ENCODE measurements at places on chromosomes 11 and 22.

- peak overlapping the region; percentile 97 for H3K27ac ChIP-seq
- no peak for DNase-seq
- peaks cover 3% of the 10 kb centered on the region for H3K27me3 ChIP-seq
Observed at GRCh38 chr11:67316882-67317204, 13.5 kb downstream of the SSH3 start.

GRCh38 chr11:78567209-78567608 is 7.5 kb downstream of the NARS2 start:
- no peaks in the 10 kb centered on the region for H3K27me3 ChIP-seq
- H3K4me3 ChIP-seq = no peak overlapping the region
- H3K27ac ChIP-seq = no peak overlapping the region
- H3K36me3 ChIP-seq = peaks cover 17% of the 10 kb centered on the region
- no peak for DNase-seq
- H3K4me1 ChIP-seq = peaks cover 6% of the 10 kb centered on the region

DNA sequence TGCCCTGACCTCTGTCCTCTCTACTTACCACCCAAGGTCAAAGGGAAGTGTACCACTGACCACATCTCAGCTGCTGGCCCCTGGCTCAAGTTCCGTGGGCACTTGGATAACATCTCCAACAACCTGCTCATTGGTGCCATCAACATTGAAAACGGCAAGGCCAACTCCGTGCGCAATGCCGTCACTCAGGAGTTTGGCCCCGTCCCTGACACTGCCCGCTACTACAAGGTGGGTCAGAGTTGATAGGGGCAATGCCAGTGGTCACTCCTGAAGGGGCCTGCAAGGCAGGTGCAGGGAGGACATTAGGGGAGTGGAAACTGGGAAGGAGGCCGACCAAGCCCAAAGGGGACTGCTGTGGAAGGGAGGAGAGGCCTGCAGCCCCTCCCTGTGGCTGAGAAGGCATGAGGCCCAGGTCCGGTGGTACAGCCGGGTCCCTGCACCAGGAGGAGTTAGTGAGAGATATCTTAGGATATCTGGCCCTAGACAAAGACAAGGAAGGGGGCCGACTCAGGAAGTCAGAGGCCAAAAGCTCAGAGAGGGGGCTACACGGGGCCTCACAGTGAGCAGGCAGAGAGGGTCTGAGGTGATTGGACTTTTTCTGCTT is 17.9 kb downstream of the POLR3H start:
- H3K4me1 ChIP-seq = no peaks in the 10 kb centered on the region
- no peak for DNase-seq
- no peaks in the 10 kb centered on the region for H3K27me3 ChIP-seq
- H3K27ac ChIP-seq = peak overlapping the region; percentile 70
- H3K4me3 ChIP-seq = no peak overlapping the region

- no peaks in the 10 kb centered on the region for H3K4me1 ChIP-seq
- H3K27ac ChIP-seq = no peak overlapping the region
- DNase-seq = no peak
- H3K4me3 ChIP-seq = no peak overlapping the region
- no peaks in the 10 kb centered on the region for H3K27me3 ChIP-seq
Observed at GRCh38 chr11:126257764-126258163, 10.9 kb downstream of the SRPRA start.

- H3K27ac ChIP-seq = no peak overlapping the region
- no peak for DNase-seq
- H3K36me3 ChIP-seq = no peaks in the 10 kb centered on the region
- no peaks in the 10 kb centered on the region for H3K27me3 ChIP-seq
- H3K4me1 ChIP-seq = peaks cover 22% of the 10 kb centered on the region
Observed at GRCh38 chr11:61691380-61692156, 11.4 kb downstream of the DAGLA start.

GRCh38 chr11:120219938-120220746 is 9.3 kb downstream of the OAF start:
- no peak for DNase-seq
- peaks cover 4% of the 10 kb centered on the region for H3K36me3 ChIP-seq
- no peak overlapping the region for H3K27ac ChIP-seq
- H3K4me1 ChIP-seq = peaks cover 50% of the 10 kb centered on the region
- peaks cover 7% of the 10 kb centered on the region for H3K27me3 ChIP-seq

DNA sequence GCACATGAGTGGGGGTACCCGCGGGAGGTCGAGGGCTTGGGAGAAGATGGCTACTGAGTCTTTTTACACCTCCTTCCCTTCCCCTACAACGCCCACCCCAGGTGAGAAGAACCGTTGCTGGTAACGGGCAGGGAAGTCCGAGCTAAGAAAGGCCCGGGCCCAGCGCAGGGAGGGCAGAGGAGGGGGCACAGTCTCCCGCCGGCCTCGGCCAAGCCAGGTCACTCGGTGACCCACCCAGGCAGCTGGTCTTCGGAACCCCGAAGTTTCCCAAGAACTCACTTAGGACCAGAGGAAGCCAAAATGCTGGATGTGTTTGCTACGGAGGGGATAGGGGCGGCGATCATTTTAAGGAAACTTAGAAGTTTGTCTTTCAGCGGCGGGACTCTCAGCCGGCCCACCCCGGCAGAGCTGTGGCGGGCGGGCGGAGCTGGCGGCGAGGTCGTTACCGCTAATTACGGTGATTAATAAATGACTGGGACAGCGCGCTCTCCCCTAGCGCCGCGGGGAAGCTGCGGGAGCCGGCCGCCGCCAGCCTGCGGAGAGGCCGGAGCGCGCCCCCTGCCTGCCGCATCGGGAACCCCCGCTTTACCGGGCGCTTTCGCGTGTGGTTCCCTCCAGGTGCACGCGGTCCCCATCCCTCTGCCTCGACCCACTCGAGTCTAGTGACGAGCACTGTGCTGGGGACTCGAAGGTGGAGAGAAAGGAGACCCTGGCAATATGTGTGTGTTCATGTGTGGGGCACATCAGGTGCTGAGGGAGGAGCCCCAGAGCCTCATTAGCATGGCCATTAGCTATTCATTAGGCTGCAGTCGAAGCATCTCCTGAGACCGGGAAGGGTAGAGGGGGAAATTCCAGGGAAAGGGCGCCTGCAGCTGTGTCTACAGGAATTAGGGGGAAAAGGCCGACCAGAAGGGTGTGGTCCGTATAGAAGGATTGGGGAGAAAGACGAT is 945 bp downstream of the ROBO3 start:
- no peak overlapping the region for H3K27ac ChIP-seq
- H3K27me3 ChIP-seq = peaks cover 99% of the 10 kb centered on the region
- H3K36me3 ChIP-seq = peaks cover 3% of the 10 kb centered on the region
- H3K4me1 ChIP-seq = peaks cover 24% of the 10 kb centered on the region

DNA sequence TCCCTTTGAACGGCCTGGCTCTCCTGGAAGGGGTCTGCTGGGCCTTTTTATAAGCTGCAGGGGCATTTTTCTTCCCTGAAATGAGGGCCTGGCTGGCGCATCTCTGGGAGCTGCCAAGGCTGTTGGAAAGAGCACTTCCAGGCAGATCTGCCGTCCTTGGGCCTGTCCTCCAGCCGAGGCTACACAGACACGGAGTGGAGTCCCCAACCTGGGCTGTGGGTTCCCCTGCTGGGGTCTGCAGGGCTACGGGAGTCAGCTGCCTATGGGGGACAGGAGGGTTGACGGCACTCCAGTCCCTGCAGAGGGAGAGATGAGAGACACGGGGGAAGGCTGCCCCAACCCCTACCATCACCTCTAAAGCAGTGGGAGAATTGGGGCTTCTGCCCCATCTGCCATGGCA is 606.6 kb downstream of the TBC1D22A start:
- DNase-seq = peak; percentile 42
- no peaks in the 10 kb centered on the region for H3K36me3 ChIP-seq
- no peaks in the 10 kb centered on the region for H3K4me1 ChIP-seq
- H3K4me3 ChIP-seq = no peak overlapping the region
- no peaks in the 10 kb centered on the region for H3K27me3 ChIP-seq

DNA sequence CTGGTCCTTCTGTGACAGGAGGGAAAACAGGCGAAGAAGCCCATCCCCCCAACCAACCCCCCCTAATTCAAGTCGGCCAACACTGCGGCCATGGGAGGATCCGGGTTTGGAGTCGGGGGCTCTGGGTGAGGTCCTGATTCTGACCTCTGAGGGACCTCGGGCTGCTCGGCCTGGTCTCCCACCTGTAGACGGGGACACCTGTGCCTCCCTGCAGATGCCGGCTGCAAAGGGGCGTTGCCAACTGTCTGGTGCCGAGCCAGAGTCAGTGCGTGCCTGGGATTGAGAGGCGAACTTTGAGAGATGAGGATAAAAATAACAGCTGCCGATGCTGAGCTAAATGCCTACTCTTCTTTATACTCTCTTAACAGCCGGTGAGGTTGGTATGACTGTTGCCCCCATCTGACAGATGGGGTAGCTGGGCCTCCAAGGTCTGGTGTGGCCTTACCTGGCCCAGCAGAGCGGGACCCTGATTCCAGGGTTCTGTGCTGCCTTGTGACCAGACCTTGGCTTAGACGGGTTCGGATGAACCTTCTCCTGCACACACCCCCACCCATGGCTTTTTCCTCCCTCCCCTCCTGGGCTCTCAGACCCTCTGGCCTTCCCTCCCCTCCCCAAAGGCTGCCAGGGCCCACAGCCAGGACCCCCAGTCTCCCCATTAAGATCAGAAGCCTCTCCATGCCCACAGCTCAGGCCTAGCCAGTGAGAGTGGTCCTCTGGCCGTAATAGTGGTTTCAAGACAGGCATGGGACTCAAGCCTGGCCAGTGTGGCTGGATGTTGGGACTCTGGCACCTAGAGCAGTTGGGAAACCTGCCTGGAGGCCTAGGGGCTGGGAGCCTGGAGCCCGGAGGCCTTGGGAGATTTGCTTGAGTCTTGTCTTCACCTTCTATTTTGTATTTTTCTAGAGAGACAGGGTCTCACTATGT is 41.7 kb downstream of the KCNJ4 start:
- H3K27me3 ChIP-seq = no peaks in the 10 kb centered on the region
- DNase-seq = peak; percentile 63
- no peak overlapping the region for H3K27ac ChIP-seq

DNA sequence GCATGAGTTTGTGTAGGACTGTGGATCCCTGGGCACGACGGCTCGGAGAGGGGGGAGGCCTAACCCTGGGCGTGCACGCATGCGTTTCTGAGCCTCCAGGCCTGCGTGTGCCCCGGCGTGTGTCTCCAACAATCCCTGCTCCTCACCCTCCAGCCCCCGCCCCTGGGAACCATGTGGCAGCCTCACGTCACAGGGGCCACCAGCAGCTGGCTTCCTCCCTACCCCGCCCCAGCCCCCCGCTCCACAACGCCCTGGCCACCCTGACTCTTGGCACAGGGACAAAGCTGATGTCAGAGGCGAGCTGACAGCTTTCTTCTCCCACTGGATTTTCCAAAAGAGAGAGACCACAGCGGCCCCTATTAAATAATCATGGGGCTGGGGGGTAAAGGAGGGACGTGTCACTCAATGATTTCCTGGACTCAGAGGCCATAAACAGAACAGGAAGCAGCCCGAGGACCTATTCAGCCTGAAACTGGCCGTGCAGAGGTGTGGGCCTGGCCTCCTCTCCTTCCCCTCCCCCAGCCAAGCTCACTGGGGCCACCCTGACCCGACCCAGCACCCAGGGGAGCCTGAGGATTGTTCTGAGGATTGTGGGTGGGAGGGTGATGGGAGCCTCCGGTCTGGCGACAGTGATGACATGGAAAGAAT is 6.8 kb upstream of the LIF start:
- H3K27me3 ChIP-seq = peaks cover 3% of the 10 kb centered on the region
- peaks cover 20% of the 10 kb centered on the region for H3K4me1 ChIP-seq
- H3K36me3 ChIP-seq = no peaks in the 10 kb centered on the region
- no peak for DNase-seq

DNA sequence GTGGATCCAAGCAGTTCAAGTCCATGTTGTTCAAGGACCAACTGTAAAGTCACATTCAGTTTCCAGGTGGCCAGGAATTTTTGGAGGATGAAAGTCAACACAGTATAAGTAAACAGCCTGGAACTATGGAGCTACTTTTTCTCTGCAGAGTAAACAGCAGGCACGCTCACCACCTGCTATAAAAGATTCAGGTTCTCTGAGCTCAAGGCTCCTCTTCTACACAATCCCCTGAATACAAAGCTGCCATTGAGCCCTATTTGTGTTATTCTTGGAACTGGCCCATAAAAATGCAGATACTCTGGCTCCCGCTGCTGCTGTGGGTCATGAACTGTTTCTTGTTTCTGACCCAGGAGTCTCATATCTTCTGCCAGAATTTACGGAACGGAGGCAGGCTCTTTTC is 56.9 kb upstream of the PRR5 start:
- H3K4me3 ChIP-seq = no peak overlapping the region
- H3K27me3 ChIP-seq = no peaks in the 10 kb centered on the region
- H3K36me3 ChIP-seq = no peaks in the 10 kb centered on the region
- no peak for DNase-seq
- no peak overlapping the region for H3K27ac ChIP-seq
- peaks cover 20% of the 10 kb centered on the region for H3K4me1 ChIP-seq

- peaks cover 44% of the 10 kb centered on the region for H3K4me1 ChIP-seq
- H3K27ac ChIP-seq = peak overlapping the region; percentile 92
- peak overlapping the region; percentile 75 for H3K4me3 ChIP-seq
- no peaks in the 10 kb centered on the region for H3K27me3 ChIP-seq
Observed at GRCh38 chr11:63871962-63872799, 33.3 kb downstream of the MARK2 start.

GRCh38 chr11:7524462-7525235 is 10.8 kb downstream of the PPFIBP2 start:
- H3K36me3 ChIP-seq = peaks cover 8% of the 10 kb centered on the region
- H3K27ac ChIP-seq = no peak overlapping the region
- peaks cover 13% of the 10 kb centered on the region for H3K4me1 ChIP-seq
- no peaks in the 10 kb centered on the region for H3K27me3 ChIP-seq
- no peak overlapping the region for H3K4me3 ChIP-seq

DNA sequence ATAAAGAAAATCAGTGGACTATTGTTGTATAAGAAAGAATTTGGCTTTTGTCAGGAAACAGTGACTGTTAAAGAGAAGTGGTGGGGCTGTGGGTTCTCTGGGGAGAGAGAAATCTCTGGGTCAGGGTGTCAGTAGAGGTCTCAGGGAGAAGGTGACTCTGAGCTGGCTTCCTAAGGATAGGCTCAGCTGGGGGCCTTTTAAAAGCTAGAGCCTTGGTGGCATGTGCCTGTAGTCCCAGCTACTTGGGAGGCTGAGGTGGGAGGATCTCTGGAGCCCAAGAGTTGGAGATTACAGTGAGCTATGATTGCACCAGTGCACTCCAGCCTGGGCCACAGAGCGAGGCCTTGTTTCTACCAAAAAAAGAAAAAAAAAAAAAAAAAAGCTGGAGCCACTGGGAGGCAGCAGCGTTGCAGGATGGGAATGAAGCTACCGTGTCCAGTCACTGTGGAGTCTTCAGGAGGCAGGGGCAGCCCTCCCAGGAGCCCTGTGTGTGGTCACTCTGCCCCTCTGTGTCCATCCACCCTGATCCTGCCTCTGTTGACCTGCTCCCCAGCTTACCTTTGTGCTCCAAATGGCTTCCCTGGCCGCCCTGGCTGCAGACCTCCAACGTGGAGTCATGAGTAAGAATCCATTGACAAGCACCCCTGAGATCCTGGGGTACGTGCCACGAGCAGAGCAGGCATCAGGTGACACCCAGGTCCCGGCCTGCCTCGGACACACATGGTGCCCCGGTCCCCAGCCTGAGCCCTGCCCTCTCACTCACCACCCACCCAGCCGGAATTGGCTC is 5.4 kb upstream of the MIF start:
- H3K4me3 ChIP-seq = no peak overlapping the region
- peaks cover 5% of the 10 kb centered on the region for H3K4me1 ChIP-seq
- no peak for DNase-seq
- no peaks in the 10 kb centered on the region for H3K36me3 ChIP-seq

GRCh38 chr22:40300884-40301672 is 45.2 kb upstream of the ADSL start:
- H3K36me3 ChIP-seq = peaks cover 23% of the 10 kb centered on the region
- H3K27me3 ChIP-seq = no peaks in the 10 kb centered on the region
- H3K27ac ChIP-seq = no peak overlapping the region
- no peaks in the 10 kb centered on the region for H3K4me1 ChIP-seq

GRCh38 chr11:116481126-116481675 is 291.6 kb downstream of the BUD13 start:
- H3K27ac ChIP-seq = no peak overlapping the region
- H3K27me3 ChIP-seq = peaks cover 22% of the 10 kb centered on the region
- no peak overlapping the region for H3K4me3 ChIP-seq
- H3K4me1 ChIP-seq = no peaks in the 10 kb centered on the region
